Cerebellum (tissue), 4 donors: ENCODE measurements at places on chromosomes 4 and X.

DNA sequence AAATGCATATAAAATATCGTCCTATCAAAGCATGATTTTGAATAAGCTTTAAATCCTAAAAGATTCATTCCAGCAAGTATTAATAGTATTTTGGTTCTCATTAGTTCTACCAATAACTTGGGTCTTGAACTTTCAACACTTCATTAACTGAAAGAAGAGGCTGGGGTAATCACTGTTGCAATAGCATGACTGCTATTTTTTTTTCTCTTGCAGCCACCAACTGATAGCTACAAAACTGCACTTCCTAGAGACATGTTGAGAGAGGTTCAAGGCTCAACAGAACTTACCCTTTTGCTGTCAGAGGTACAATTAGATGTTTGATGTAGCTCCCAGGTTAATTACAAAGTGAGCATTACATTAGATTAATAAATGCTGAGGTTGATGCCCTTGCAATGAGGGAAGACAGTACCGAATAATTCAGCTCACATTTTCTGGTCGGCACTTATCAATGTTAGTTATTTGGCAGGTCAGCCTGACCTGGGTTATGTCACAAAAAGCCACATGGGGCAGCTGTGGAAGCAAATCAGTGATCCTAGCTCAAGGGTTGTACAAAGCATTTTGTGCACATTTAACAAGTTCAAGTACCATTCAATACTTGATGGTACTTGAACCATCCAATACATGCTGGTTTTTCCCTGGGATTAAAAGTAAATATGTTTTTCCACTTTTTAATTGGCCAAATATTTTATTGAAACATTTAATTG lies 29.9 kb upstream of the TET2 start:
- no peak for DNase-seq

GRCh38 chr4:147019091-147019490 lies 73.4 kb upstream of the TTC29 start:
- DNase-seq: peak; percentile 10

DNA sequence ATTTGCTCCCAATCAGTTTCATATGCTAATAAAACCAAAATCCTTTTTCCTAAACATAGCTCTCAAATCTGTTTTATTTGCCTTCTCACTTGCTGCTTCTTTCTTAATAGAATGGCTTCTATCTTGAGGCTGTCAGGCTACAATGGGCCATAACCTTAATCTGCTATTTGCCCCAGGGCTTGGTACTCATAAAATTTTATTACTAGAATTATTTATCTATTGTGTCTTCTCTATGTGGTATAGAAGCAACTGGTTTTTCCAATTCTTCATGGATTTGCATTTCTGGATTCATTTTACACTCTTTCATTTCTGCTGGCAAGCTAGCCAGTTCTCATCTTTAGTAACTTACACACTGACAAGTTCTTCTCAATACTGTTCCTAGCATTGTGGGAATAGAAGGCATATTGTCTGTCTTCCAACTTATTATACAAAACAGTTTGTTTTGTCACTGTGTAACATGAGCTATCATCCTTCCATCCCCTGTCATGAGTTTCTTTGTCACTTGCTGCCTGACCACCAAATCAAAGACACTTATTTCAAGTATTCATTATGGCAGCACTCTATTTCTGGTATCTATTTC lies 96.6 kb upstream of the KCNIP4 start:
- no peak for DNase-seq

- no peak for DNase-seq
These were observed 848.6 kb upstream of the PABPC4L start for GRCh38 chr4:135050086-135050717.

DNA sequence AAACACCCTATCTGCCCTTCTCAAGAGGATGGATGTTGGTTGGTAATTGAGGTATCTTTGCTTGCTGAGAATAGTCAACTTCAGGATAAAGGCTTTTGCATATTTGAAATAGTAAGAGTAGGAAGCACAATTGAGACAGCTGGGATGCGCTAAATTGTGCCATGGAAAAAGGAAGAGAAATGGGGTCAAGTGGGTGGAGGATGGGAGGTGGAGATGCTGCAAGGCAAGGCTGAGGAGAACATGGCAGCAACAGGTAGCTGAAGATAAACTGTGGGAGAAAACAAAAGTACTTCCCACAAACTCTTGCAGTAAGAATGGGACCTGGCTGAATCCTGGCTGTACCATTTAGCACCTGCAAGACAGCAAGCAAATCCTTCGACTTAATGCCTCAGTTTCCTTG lies 13.9 kb upstream of the CDS1 start:
- no peak for DNase-seq

DNA sequence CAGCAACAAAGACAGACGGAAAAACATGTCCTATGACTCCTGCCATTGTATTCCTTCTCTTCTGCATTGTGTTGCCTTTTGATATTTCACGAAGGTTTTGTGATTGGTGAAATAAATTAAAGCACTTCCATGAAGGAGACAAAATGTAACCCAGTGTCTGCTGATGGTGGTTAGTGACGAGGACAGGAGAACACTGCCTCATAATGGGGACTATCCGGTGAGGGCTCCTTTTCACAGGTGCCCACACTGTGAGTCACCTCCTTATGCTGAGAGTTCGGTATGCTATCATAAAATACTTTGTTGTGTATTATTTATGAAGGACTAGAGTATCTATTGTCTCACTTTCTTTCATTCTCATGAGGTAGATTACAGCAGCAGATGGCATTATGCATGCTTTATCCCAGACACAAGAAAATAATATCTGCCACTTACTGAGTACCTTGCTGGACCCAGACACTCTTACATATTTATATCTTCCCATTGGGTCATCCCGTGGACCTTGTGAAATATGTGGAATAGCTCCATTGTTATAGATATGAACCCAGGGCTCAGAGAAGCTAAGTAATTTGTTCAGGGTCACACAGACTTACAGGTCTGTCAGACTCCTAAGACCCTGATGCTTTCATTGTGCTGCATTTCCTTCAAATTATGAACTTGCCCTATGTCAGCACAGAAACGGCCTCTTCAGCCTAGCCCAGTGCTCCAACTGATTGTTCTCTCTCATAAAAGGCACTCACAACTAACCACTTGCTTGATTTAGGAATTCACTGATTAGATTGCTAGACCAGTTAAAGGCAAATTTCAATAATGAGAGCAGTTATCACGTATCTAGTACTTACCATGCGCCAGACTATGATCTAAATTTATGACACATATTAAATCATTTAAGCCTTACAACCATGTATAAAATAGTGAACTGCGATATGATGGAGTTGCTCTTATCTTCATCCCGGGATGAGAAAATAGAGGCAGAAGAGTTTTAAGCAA lies 31.2 kb downstream of the PLS3 start:
- no peak for DNase-seq

- no peak for DNase-seq
These were observed 10.7 kb downstream of the SMAD1 start for GRCh38 chr4:145492376-145492775.

GRCh38 chr4:182294451-182294850 lies 51.2 kb downstream of the TENM3 start:
- no peak for DNase-seq

DNA sequence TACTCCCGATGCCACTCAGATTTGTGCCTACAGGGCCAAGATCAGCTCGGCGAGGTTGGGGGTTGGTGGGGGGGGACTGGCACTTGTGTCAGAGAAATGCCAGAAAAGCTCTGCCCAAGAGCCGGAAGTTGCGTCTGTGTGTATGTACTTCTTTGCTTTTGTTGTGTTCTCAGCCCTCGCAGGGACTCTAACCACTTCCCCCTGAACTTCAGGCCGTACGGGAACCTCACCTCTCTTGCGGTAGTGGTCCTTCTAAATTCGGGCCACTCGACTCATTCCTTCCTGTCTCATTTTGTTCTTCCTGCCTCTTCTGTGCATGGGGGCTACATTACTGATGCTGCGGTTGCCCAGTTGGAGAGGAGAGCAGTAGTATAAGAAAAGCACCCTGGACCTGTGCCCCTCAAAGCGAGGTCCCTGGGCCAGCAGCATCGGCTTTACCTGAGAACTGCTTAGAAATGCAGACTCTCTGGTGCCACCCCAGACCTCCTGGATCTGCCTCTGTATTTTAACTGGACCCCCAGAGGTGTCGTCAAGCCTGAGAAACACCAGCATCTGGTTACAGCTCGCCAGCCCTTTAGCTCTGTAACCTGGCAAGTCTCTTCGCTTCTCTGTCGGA lies 146.3 kb upstream of the RPS6KA3 start:
- no peak for DNase-seq

DNA sequence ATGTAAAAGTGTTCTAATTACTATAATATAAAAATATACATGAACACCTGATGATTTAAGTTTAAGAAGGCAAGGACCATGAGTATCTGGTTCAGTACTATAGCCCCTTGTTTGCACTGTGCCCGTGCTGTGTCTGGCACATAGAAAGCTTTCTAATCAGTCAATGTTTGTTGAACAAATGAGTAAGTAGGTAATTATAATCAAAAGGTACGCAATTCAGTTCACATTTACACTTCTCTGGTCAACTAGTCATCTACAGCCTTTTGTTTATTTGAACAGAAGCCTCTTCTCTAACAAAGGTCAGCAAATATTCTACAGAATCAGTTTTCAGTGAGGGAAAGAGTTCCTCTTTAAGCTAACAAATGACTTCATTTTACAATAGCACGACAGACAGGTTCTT lies 523.3 kb downstream of the SMARCA1 start:
- DNase-seq: no peak

DNA sequence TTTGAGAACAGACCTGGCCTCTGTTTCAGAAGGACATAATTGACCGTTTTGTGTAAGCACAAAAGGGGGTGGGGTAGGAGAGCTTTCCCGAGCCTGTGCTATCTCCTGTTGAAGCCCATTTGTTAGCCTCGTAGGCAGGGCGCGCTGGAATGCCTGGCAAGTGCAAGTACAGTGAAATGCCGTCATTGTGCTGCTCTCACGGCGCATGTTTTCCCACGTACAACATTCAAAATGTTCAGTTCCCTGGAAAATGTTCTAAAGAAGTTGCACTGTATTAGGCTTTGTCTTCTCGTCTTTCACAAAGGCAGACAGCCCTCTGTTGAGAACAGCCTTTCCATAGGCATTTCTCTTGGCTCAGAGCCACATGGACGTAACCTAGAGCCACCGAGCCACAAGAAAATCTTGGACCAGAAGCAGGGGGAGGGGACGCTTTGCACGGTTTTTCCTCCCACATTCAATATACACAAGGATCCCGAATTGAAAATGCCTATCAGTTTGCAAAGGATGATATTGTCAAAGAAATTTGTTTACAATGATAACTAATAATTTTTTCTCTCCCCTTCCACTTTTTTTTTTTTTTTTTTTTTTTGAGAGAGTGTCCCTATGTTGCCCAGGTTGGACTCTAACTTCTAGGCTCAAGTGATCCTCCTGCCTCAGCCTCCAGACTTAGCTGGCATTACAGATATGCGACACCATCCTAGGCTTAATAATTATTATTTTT lies 54.6 kb upstream of the RAPGEF2 start:
- peak; percentile 42 for DNase-seq

- DNase-seq: peak; percentile 37
These were observed 2.2 kb upstream of the CTBP1 start for GRCh38 chr4:1250921-1251772.

- no peak for DNase-seq
These were observed 273.4 kb upstream of the TRPC5 start for GRCh38 chrX:112355931-112356330.
